ENCODE measurements at places on chromosomes 13 and 19.

- peak; percentile 42 for DNase-seq
These were observed 133.2 kb downstream of the FRY start for GRCh38 chr13:32164622-32165268.

DNA sequence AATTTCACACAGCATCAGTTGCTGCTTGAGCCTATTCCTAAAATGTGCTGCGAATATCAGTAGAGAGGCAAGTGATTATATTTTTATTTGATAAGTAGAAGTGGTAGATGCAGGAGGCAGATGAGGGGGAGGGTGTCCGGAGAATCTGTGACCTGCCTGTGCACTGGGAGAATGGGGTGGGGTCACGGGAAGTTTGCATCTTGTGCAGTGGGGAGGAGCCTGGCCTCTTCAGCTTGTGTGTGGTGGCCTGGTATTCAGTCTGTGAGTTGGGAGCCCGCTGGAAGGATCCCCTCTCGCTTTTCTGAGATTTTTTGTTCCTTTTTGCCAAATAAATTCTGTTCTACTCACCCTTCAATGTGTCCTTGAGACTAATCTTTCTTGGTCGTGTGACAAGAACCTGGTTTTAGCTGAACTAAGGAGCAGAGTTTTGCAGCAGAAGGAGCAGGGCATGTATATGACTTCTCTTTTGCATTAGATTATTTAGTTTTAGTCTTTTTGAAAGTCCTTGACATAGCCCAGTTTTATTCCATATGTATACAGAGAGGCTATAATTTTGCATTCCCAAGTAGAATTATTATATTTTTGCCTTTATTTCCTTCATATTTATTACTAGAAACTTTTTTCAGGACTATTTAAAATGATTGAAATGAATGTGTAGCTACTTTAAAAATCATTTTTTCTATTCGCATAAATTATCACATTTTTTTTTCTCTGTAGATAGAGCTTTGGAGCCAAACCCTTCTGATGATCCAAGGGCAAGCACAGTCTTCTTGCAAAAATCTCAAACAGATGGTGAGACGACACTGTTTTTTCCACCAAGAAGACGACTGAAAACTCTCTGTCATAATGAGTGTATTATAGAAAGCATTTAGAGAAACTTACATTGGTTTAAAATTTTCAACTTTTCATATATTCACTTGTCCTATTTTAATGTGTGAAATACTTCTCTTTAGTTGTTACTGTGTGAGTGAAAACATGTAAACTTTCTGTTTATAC lies 1257.2 kb downstream of the UQCRFS1 start:
- no peak for DNase-seq

DNA sequence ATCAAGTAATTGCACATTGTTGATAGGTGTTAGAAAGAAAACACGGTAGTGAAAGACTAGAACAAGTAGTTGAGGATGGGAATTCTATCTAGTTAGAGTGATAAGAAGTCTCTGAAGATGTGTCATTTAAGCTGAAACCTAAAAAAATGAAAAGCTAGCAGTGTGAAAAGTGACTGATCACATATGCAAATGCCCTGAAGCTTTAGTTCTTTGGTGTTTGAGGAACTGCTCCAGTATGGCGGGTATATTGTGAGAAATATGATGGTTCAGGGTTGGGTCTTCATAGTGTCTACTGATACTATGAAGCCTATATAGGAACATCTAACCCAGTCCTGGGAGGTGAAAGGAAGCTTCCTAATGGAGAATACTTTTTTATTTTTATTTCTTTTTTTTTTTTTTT lies 45.0 kb downstream of the GPALPP1 start:
- no peak for DNase-seq

DNA sequence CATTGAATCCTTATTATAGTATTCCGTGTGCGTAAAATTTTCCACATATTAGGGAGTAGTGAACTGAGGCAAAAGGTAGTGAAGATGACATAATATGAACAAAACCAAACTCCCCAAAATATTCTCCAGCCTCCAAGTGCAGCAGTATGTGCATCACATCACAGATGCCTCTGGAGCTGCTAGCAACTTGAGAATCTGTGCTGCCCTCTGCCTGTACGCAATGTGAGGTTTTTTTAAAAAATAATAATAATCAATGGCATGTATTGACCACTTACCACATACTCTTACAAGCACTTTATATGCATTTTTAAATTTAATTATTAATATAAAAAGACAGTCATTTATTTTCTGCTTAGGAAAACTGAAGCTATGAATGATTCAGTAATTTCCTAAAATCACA lies 583.0 kb upstream of the SPRY2 start:
- peak; percentile 1 for DNase-seq

DNA sequence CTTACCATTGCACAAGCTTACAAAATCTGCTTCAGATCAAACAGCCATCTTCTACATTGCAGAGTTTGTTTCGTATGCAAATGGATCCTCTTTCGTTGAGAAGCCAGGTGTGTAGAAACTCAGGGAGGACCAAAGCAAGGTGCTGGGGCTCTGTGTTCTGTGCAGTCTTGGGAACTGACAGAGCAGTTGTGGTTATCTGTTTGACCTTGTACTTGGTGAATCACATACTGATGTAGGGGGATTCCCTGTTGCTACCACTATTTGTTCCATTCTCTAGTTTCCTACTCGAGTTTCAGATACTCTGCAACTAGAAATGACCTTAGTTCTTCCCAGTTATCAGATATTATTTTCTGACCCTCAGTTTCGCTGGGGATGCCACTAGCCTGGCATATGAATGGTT lies 95.2 kb upstream of the CLDN10 start:
- DNase-seq = no peak

GRCh38 chr19:35885904-35886303 lies 14.4 kb downstream of the NFKBID start:
- no peak for DNase-seq

GRCh38 chr19:4140237-4140711 lies 13.2 kb upstream of the CREB3L3 start:
- no peak for DNase-seq

- DNase-seq = no peak
These were observed 1241.5 kb upstream of the MIR17HG start for GRCh38 chr13:90105849-90106496.

DNA sequence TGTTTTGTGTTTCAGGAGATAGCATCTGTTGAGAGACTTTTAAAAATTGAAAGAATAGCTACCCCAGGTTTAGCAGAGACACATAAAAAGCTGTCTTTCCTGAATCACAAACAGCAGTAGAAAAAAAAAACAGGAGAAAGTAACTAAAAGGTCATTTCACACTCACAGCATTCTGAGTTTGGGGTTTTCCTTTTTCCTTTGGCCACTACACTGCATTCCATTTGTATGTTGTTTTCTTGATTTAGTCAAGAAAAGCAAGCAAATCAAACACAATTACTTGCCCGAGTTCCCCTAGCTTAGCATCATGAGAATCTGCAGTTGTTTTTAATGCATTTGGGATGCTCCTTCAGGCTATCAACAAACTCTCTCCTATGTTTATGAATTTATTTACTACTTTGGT lies 161.0 kb downstream of the KCTD12 start:
- DNase-seq = no peak

GRCh38 chr19:1598777-1599459 lies 6.3 kb upstream of the MBD3 start:
- DNase-seq = no peak

DNA sequence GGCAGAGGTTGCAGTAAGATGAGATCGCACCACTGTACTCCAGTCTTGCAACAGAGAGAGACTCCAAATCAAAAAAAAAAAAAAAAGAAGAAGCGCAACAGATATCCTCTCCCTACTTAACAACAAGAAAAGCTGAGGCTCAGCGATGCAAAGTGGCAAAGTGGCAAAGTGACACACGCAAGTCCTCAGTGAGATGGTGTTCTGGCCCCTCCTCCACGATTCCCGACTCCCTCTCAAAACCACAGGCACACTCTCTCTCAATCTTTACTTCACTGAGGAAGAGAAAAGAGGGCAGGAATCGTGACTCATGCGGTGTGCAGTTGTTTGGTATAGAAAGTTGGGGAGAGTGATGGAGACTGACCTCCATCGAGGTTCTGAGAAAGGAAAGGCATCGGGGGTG lies 12.6 kb downstream of the FFAR2 start:
- no peak for DNase-seq

GRCh38 chr13:34401696-34402095 lies 540.4 kb upstream of the NBEA start:
- DNase-seq = no peak

- DNase-seq = no peak
These were observed 2741.4 kb downstream of the PCDH9 start for GRCh38 chr13:64488731-64489130.

DNA sequence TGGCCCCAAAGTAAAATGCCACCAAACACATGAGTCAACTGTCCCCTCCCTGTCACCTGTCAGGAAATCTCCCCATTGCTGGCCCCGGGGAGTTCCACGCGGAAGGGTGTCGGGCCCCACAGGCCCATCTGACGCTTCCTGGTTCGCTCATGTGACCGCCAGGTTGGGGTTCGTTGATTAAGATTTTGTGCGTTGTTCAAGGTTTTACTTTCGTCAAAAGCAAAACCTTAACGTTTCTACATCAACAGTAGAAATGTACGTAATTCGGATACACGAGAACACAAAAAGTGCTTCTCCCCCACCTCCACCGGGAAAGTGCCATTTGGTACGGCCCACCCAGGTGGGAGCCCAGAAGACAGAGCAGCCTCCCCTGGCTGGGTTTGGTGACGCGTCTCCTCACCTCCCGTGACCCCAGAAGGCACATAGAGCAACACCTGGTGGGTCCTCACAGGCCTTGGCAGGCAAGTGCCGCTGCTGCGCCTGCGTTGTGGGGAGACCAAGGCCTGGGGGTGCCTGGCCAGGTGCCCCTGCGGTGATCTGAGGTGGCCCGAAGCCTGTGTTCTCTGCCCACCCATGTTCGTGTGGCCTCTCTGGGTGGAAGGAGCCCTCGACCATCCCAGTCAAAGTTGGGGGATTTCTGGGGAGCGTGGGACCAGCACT lies 161.6 kb downstream of the KDM4B start:
- no peak for DNase-seq

GRCh38 chr13:109917422-109917821 lies 131.0 kb upstream of the IRS2 start:
- no peak for DNase-seq

DNA sequence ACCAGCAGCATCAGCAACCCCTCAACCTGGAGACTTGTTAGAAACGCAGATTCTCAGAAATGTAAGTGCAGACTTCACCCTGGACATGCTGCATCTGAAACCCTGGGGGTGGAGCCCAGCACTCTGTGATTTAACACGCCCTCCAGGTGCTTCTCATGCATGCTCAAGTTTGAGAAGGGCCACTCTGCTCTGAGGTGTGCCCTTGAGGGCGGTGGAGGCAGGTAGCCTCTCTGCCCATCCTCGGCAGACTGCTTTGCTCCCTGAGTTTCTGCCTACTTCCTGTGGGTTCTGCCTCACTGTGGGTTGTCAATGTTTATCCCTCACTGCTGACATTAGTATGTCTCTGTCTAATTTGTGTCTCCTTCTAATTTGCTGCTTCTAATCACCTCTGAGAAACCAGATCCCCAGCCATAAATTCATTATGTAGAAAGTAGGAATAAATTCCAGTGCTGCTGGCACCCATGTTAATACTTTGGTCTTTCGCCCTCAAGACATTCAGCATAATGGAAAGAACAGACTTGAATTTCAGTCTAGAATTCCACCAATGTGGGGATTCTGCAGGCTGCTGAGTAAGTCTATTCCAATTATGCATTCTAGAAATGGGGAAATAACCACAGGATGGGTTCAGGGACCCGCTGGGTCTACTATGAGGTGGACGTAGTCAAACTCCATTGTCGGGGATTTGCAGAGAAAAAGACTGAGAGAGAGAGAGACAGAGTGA lies 51.3 kb upstream of the CYSLTR2 start:
- no peak for DNase-seq

- no peak for DNase-seq
These were observed 606 bp upstream of the STXBP2 start for GRCh38 chr19:7636317-7636690.

DNA sequence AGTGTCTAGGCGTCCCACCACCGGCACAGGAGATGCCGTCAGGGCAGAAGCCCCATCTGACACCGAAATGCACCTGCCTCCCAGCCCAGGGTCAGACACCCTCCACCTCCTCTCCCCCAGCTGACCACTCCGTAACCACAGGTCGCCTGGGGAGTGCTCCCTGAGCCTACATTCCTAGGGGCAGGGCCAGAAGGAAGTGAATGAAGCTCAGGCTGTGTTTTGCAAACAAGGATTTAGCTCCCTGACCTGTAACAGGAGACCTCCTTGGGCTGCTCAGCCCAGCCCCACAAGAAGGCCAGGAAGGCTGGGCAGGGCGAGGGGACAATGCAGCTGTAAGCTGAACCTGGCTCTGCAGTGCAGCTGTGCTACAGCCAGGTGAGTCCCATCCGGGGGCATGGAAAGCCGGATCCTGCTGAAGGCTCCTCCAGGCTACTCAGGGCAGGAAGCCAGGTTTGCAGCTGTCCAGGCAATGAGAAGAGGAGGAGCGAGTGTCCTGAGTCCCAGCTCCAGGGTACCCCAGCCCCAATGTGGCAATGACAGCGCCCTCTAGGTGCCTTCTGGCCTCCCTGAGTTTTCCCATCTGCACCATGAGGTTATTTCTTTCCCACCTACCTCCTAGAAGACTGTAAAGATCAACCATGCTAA lies 42.1 kb downstream of the RHPN2 start:
- DNase-seq = no peak

DNA sequence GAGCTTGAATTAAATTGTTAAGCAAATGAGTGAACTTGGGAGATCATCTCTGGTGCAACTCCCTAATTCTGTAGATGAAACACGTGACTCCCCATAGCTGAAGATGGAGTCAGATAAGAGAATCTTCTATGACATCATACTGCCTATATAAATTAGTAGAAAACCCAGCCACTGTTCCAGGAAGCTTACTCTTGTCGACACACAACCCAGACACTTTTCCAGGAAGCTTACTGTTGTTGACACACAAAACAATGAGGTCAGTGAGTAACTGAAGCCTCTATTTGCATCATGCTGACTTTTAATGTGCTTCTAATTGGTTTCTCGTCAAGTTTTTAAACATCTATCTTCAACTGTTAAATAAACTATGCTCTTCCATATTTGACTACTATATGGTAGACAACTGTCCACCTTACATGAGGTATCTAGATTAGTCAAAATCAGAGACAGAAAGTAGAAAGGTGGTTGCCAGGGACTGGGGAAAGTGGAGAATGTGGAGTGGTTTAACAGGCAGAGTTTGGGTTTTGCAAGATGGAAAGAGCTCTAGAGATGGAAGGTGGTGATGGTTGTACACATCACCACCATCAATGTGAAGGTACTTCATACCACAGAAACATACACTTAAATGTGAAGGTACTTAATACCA lies 168.2 kb downstream of the FGF14 start:
- no peak for DNase-seq

DNA sequence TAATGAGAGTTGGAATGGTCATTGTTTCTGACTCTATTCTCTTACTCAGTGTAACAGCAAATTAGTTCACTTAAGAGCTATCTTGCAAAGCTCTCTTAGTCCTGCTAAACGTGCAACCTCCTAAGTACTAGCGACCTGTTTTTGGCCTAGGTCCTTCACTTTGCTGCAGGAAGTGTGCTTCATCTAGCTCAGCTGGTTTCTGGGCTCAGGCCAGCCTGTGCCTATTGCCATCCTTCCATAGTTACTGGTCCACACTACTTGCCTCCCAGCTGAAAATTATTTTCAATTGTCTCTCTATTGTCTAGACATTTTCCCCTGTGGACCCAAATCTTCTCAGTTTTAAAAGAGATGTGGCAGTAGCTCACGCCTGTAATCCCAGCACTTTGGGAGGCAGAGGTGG lies 561.3 kb downstream of the FGF9 start:
- no peak for DNase-seq

All from caudate nucleus (tissue), 63 donors.